ENCODE measurements at places on chromosomes 6 and 20.
A peak's percentile ranks its signal among the peaks of the same experiment; 100 is the strongest.

DNA sequence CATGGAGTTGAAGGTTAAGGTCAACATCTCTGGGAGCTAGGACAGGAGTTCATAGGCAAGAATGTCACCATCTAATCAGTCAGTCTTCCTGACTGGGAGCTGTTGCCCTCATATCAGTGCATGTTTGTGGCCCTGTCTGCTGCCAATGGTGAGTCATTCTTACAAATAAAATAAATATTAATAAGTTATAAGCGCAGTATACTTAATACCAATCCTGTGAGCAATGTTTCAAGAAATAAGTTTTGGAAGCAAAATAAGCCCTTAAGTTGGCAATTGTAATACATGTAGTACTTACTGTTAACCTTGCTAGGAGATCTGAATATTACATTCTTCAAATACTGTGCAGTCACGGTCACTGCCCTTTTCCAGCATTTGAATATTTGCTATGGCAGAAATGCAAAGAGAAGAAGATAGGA lies 20.2 kb upstream of the MDGA1 start:
- no peak for DNase-seq

DNA sequence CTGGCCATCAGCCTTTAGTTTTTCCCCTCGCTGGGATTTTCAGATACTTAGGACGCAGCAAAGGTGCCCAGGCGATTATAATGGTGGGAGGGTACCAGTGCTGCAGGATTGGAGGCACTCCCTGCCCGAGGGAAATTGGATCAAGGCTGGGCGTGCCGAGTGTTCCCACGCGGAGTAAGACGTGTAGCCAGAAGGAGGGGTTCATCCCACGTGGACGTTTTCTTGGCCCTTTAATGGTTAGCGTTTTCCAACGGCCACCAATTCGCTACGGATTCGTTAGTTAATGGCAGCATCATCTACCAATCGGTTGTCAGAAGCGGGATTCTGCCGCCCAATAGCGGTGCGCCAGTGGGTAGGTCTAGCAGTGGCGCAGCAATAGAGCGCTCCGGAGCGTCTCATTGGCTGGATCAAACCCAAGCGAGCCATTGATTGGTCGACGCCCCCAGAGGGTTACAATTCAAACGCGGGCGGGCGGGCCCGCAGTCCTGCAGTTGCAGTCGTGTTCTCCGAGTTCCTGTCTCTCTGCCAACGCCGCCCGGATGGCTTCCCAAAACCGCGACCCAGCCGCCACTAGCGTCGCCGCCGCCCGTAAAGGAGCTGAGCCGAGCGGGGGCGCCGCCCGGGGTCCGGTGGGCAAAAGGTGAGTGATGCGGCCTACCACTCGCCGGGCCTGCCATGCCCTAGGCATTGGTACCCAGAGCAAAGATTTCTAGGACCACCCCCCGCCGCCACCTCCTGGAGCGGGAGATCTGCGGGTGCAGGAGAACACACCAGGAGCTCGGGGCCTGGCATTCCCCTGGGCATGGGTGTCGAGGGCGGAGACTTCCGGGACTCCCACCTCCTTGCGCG lies at the start of gene UBE2C:
Gene UBE2C (plus strand): TSS at position 488 of the 849 bp plus-strand sequence. CDS start 52 bp downstream, at position 540.
- DNase-seq = peak; percentile 99

DNA sequence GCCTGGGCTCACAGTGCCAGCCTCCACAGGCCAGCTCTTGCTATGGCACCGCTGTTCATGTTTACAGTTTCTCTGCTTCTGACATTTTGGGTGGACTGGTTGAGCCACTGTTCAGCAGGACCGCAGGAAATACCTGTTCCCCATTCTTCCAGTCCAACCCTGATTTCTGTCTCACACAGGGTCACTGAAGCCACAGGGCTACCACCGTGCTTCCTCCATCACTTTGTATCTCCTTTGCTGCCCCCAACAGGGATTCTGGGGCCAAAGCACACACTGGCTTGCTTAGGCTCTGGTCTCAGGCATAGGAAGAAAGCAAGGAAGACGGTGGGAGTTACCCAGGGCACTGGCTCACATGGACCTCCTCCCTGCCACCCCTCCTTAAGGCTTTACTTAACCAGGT lies 164.5 kb downstream of the UNC5CL start:
- no peak for DNase-seq

DNA sequence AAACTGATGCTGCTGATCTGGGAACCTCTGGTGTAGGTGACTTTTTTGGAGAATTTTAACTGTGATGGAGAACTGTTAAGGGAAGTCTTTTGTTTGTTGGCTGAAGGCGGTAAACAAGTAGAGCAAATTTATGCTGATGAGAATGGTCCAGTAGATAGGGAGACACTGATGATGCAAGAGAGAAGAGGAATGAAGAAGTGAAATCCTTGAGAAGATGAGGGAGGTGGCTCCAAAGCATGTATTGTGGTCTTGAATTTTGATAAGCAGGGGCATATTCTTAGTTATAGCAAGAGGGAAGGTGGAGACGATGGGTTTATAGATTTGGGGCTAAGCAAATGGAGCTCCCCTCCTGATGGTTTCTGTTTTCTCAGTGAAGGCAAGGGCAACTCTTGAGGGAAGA lies 22.0 kb downstream of the MAPK14 start:
- DNase-seq = no peak

DNA sequence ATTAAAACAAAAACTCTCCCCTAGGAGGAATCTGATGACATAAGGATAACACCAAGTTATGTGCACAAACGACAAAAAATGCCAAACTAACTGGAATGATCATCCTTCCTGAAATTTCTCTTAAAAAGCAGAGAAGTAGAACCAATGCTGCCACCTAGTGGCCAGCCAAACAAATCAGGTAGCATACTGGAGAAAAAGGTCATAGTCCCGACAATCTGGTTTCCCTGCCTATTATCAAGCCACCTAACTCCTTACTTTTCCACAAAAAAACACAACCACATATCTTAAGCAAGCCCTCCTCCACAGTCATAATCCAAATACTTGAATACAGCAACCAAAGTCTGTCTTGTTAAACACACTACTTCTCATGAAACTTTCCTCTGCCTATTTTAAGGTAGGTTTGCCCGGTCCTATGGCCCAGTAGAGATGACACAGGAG lies 5.3 kb downstream of the OARD1 start:
- DNase-seq = peak; percentile 93

- no peak for DNase-seq
Measured at GRCh38 chr6:75285283-75285639, 669 bp upstream of the TMEM30A start.

DNA sequence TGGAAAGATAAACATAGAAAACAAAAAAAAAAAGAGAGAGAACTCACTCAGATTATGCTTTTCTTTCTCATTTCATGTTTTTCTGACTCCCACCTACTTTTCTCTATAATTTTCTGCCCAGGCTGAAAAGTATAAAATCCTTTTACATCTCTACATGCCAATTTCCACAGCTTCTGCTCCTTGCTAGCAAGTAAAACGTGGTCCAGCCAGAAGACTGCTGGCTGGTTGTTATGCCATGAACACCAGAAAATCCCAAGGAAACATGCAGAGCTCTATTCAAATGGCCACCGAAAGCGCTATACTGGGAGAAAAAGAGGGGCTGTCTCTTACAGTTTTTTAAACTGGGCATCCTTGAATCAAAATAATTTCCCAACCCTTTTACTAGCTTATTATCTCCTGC lies 512.8 kb upstream of the ID4 start:
- DNase-seq = no peak

GRCh38 chr6:137241481-137242038 lies 22.4 kb upstream of the IFNGR1 start:
- no peak for DNase-seq

Data from tongue (tissue), 3 donors.